Urinary bladder (tissue), 4 donors: ENCODE measurements at places on chromosomes 4 and X.

DNA sequence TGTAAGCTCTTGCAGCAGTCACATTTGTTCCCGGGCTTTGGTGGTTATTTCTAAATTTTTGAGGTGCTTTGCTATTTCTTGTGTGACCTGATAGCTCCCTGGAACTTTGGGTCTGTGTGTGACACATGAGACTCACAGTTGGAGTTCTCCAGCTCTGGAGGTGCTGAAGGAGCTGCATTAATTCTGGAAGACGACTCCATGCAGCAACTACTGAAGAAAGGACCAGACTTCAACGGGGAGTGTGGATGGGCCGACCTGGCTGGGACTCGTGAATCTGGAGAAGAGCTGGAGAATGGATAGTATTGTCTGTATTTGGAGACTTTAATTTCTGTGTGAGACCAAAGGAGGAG, 1.5 kb downstream of the MRFAP1 start:
- no peak for DNase-seq

DNA sequence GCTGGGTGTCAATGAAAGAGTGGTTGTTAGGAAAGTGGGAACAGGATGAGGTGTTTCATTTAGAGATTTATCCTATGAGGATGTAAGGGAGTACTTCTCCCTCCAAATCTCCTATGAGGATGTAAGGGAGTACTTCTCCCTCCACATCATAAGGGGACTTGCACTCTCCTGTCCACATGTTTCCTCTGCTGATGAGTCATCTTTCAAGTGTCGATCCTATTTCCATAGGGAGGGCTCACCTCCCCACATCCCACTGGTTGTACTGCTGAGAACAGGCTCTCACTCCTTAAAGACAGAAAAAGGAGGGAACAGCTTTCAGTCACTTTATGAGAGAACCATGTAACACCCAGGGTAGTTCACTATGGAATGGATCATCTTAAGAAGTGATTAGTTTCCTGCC, 65.0 kb downstream of the INPP4B start:
- DNase-seq = no peak

DNA sequence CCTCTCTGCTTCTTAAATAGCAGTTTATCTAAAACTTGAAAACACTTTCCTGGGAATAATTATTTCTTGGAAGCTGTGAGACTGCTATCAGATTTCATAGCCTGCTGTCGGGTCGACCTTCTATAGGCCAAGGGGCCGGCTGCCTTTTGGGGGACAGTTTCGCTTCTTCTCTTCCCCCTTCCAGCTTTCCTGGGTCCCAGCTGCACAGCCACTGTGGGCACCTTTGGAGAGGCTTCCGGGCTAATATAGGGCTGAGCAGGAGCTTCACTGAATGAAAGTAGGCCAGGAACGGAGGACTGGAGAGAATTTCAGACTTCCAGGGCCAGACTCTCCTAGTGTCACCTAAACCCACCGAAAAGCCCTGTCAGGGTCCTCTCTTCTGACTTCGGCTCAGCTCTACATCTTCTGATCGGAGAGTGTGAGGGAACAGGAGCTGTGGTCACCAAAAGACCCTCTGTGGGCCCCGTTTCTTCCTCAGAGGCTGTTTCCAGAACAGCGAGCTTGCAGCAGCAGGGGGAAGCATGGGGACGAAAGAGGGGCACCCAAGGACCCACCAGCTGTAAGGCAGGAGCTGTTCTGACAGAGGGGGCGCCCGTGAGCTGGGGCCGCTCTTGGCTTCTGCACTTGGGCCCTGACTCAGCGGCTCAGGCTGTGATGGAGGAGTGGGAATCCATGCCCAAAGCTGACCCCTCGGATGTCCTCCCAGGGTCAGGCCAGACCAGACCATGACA, 620.6 kb downstream of the BCOR start:
- no peak for DNase-seq

- no peak for DNase-seq
These were observed 44.8 kb downstream of the GRIA2 start for GRCh38 chr4:157265281-157265680.
